NCI-H2029 (cell line): ENCODE measurements at places on chromosomes 3 and 15.

- no peak for DNase-seq
Observed at GRCh38 chr3:88410259-88410658, 260.5 kb downstream of the C3orf38 start.

DNA sequence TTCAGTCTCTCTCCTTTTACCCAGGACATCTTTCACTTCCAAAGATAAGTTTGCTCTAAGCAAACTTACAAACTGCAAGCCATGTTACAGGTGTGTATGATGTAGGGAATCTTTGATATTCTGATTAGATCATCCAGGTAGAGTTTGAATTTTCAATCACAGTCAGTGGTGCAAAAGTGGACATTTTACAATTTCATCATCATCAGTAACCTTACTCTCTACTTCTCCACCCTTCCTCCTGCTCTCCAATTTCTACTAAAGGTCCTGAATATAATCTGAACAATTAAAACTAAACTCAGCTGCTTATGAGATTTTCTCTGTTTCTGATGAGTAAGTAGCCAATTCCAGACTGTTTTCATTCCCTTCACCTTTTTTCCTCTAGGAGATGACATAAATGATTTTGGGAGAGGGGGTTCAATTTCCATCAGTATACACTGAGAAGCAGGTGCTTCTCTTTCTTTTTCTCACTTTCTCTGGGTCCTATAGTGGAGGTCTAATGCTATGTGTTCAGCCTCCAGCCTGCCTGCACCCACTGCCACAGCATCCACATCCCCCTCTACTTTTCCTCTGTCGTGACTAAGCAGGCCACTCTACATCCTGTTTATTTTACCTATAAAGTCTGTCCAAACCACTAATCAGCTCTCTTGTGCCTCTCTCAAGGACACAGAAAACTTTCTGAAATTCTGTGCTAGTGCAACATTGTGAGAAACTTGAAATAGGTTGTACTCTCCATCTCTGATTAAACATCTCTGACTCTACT lies 27.6 kb downstream of the SUCNR1 start:
- no peak for DNase-seq

DNA sequence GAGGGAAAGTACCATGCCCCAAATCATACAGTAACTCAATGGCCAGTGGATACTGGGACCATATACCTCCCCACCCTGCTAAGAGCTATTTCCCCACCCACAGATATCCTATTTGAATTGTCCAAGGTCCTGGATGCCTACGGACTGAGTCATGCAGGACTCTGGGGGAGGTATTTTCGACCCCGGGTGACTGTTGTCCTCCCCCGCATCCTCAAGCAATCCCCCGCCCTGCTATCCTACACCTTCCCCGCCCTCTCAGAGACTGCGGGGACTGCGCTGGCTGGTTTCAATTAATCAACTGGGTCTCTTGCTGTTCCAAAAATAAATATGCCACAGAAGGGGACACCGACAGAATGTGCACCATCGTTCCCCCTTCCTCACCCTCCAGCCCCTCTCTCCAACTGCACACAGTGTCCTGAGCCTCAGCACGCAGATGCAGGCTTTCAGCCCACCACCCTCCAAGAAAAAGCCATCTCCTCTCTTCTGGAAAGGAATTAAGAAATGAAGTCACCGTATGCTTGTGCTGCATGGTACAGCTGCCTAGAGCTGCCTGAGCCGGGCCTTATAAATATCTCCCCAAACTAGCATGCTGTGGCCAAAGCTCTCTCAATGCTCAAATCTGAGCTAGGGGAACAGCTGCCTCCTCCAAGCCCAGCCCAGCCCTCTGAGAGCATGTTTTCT lies 8.1 kb downstream of the CAV3 start:
- DNase-seq: no peak

DNA sequence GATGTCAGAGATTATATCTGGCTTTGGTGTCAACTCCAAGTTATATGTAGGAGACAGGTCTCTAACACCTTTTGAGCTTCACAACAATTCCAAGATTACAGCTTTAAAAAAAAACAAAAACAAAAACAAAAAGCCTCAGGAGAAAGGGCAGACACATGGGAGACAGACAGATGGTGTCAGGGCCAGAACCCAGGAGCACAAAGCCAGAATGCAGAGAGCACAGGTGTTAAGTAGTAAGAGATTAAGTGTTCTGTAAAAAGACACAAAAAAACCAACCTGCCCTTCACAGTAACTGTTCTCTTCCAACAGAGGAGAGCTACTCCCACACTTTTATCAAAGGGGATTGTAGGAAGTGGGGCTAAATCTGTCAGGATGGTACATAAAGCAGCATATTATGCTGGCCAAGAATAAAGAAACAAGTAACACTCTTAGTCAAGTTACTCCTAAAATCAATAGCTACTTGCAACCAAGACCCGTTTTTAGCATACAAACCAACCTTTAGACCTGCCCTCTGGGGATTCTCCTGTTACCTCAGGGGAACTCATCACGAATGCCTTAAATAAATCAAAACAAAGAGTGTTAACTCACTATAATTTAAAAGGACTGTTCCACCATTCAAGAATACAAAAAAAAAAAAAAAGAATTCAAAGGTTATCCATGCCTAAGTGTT lies 5.9 kb downstream of the CPEB1 start:
- DNase-seq: no peak

DNA sequence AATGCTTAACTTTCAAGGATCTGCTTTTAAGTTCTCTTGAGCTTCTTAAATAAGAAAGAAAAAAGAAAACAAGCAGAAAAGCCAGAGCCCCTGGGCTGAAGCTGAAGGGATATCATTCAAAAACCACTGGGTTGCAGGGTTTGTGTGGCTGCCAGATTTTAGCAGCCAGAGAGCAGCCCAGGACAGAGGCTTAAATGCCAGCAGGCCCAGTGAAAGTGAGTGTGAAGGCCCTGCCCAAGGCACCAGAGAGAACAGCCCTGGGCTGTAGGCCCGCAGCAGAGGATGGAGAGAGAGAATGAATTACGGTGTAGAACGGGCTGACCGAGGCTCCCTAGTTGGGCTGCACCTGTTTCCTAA lies 106.3 kb upstream of the BOC start:
- DNase-seq: no peak

DNA sequence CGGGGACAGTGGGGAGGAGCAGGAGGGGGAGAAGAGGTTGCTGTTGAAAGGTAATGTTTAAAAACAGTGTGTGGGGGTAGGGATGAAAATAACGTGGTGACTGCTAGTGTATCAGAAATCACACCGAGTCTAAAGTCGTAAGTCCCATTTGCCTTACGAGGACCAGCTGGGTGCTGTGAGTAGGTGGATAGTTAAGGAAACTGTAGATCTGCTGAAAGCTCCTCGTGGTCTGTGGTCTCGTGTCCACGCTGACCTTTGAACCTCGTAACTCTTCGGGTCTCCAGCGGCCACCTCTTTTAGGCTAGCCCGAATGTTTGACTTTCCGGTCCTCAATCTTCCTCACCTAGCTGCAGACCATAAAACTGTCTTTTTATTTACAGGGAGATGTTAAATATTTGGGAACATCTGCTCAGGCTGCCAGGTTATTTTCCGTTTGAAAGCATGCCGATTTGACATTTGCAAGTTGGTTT lies 29.3 kb upstream of the ST3GAL6 start:
- DNase-seq: no peak
